NCI-H446 (cell line): ENCODE measurements at places on chromosomes 3 and 15.

DNA sequence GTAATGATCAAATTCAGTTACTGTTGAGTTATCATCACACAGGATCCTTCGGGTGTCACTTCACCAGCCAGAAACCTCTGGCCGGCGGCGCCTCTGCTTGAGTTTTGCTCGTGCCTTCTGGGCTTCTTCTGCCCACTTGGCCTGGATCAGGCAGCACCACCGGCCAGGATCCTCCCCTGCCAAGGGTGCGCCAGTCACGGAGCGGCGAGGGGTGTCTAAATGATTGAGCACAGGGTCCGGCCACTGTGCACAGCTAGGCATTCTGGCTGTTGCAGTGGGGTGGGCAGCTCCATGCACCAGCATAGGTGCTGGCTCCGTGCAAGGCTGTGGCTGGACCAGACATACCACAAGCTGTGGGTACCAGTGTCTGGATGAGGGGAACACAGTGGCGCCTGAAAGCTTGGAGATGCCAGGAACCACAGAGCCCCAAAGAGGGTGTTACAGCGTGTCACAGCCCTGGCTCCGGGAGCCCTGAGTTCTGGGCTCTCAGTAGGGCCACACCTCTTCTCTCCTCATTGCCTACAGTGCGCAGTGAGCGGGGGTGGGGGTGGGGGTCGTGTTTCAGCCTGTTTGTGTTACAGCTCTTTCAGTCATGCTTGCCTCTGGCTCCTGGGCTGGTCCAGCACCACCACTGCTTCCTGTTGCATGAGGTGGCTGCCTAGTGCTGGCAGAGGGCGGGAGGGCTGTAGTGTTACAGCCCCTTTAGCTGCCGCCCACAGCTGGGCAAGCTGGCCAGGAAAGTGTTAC lies 169.4 kb downstream of the FNDC3B start:
- no peak for DNase-seq

DNA sequence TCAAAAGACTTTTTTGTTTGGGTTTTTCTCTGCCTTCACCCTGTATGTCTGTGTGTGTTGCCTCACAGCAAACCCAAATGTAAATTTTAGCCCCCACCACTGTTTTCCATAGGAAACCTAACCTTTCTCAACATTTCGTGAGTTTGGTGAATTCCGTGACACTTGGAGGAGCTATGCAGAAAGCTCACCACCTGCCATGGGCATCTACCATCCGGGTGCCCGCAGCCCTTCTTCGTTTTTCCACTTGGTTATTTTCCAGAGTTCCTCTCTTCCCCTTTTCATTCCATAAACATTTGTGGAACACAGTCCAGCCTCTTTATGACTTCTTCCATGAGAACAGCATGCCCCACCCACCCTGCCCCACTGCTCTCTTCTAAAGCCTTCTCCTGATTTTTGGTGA lies 31.3 kb downstream of the TMEM158 start:
- no peak for DNase-seq

GRCh38 chr15:28948036-28948435 lies 62.3 kb downstream of the APBA2 start:
- no peak for DNase-seq

- no peak for DNase-seq
Observed at GRCh38 chr3:138434276-138434874, at the start of gene ESYT3. Gene ESYT3, plus strand, starts transcription at chr3:138434616. Its CDS starts 183 bp downstream, at chr3:138434799.

- peak; percentile 37 for DNase-seq
Observed at GRCh38 chr15:83207009-83207659, 489 bp downstream of the HDGFL3 start.

GRCh38 chr3:9194509-9195184 lies 54.8 kb downstream of the SRGAP3 start:
- DNase-seq = no peak

DNA sequence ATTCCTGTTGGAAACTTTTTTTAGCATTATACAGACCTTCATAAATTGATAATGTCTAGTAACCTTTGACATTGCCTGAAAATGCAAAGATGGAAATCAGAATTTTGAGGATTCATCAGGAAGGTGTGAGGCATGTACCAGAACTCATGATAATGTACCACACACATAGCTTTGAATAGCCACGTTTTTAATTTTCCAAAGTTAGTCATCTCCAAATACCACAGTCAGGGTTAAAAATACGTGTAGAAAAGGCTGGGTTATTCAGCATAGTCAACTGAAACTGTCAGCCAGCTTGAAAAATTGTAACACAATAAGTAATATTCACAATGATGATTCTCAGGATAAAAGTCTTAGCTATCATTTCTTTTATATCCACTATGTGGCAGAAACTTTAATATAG lies 102.0 kb upstream of the THRB start:
- no peak for DNase-seq

DNA sequence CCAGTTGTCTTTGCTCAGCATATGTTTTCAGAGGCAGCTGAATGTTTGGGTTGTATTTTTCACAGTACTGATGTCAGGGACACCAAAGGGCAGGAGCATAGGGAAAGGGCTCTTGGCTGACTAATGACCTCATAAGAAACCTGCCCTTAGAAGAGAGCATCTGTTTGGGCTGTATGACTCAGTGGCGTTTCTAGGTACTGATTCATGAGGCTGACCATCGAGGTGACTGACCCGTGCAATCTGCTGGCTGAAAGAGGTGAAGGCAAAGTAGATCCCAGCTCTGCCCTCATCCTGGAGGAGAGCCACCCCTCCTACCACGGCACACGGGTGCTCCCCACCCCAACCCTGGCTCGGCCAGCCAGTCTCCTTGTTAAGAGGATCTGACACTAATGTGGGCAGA lies 8.3 kb downstream of the LMCD1 start:
- DNase-seq = no peak

GRCh38 chr3:62892951-62893350 lies 17.7 kb upstream of the CADPS start:
- DNase-seq = no peak

DNA sequence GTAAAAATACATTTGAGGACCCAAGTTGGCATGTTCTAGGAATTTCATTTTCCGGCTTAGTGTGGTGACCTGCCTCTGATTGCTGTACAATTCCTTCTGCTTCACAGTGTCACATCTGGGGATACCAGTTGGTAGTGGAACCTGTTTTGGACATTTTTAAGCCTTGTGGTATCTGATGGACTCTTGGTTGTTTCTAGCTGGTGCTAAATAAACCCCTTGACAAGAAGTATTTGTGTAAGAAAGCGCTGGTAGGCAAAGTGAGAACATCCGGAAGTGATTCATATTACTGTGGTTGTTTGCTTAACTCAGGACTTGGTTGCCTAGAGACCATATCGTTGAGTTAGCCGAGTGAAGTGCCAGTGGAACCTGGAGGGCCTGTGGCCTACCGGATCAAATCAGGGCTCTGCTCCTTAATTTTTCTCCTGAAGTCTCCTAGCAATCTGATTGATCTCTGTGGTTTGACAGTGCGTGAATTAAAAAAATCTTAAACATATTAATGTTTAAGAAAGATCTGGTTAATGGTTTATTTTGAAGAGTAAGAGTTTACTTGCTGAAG lies 12.8 kb downstream of the IQGAP1 start:
- peak; percentile 17 for DNase-seq

- DNase-seq = peak; percentile 2
Observed at GRCh38 chr3:181326637-181327223, 337.2 kb upstream of the DNAJC19 start.

DNA sequence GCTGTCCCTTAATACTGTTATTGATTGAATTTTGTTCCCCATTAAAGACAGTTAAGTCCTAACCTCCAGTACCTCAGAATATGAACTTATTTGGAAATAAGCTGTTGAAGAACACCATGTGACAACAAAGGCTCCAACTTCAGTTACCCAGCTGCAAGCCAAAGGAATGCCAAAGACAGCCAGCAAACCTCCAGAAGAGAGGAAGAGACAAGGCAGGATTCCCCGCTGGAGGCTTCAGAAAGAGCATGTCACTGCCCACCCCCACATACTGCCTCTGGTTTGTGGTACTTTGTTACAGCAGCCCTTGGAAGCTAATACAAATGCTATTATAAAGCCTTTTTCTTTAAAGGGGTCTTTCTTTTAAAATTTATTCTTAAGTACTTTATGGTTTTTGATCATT lies 18.4 kb upstream of the NEK10 start:
- no peak for DNase-seq

GRCh38 chr3:116037954-116038911 lies 407.1 kb downstream of the LSAMP start:
- no peak for DNase-seq

DNA sequence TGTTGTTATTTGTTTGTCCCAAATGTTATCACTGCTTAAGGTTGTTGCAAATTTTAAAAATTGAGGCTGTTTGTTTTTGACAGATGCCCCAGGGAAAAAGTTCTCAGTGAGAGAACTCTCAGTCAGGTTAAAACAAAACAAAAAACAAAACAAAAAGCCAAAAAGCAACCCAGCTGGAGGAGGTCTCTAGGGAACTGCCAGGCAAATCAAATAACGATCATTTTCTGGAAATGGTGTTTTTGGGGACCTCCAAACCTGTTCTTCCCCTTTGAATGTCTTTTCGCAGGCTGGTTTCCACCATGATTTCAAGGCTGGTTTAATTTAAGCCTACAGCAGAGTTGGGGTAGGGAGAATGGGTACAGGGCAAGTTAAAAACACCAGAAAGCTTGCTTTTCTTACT lies 27.2 kb downstream of the SPINK8 start:
- DNase-seq = no peak

DNA sequence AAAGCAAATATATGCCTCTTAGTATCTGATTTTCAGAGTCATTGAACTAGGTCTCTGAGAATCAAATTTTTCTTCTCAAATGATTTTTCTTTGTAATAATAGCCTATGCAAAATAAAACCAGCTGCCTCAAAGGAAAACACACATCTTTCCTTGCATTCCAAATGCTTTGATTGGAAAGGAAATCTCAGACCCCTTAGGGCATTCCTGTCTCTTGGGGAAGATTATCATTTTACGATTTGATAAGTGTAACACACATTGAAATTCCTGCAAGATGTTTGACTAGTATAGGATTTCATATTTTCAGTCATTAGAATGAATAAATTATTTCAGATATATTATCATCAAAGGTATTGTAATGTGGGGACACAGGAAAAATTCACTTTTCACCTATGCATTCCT lies 244.8 kb downstream of the EPHA6 start:
- no peak for DNase-seq

DNA sequence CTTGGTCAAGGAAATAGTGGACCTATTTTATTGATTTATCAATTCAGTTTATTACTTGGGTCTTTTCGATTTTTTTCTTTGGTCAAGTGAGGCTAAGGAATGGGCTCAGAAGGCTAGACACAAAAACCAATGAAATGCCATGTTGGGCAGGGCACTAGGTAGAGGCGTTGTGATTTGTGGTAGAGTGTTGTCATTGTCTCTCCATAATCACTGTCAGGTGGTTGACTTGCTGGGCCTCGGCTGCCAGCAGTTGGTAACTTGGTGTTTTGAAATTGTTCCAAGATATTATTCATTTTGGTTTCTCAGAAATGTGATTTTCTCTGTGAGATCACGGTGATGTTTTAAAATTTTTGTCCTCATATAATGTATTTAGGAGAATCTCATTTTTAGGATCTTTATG lies 173.6 kb downstream of the KLHL25 start:
- DNase-seq = no peak

- no peak for DNase-seq
Observed at GRCh38 chr3:18007980-18008379, 265.5 kb upstream of the TBC1D5 start.

DNA sequence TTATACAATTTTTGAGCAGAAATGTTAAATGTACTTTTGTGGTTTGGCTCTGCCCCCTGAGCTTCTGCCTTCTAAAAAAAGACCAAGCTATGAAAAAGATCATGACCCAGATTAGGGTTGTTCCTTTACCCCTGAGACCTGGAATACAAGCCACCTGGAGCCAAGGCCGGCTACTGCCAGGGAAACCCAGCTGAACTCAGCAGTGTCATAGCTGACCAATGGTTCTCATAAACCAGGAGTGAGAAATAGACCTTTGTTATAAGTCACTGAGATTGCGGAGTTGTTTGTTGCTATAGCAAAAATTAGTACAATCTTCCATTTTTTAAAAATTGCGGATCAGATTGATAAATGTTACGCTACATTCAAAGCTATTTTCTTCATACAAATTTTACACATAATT lies 1261.7 kb downstream of the ROBO1 start:
- no peak for DNase-seq

DNA sequence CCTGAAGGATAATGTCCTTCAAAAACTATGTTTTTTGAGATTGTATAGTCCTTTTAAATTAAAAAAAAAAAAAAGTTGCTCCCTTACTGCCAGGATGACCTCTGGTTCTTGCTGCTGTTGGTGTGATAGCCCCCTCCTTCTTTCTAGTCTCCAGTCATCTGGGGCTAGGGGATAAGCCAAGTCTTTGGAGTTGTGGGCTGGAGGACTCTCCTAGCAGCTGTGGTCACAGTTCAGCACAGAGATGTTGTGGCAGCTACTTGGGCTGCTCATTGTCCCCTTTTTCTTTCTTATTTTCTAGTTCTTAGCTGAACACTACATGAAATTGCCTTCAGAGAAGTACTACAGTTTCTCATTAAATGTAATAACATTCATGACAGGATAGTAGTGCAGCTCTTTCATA lies 39.2 kb upstream of the APH1B start:
- DNase-seq = no peak

- peak; percentile 11 for DNase-seq
Observed at GRCh38 chr3:137946356-137946973, 63.5 kb upstream of the CLDN18 start.

- no peak for DNase-seq
Observed at GRCh38 chr3:52195823-52196331, 2.1 kb upstream of the ALAS1 start.

DNA sequence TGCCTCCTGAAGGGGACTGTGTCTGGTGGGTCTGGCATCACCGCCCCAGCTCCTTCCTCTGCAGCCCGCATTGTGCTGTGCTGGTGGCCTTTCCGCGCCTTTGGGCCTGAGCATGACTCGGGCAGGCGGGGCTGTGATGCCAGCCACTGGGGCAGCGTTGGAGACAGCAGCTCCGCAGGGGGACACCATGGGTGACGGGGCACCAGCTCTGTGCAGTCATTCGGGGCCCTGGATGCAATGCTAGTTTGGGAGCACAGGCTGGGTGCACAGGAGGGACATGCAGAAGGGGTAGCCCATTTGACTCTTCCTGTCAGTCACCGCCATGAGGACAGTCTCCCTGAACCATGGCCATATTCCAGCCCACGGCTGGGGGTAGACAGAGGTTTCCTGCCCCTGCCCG lies 83.8 kb upstream of the SNRPA1 start:
- DNase-seq = no peak

DNA sequence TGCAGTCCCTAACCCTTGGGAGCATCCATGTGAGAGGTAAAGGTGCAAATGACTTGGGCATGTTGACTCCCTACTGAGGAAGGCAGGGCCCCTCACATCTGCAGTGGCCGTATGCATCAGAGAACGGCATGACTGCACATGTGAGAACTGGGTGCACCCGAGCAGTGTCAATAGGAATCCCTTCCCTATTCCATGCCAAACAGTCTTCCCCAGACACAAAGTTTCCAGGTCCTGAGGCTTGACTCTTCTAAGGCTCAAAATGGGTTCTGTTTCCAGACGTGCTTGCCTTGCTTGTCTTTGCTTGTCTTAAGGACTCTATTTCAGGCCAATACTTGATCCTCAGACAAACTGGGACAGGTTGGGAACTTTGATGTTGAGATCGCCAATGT lies 20.5 kb upstream of the ANPEP start:
- no peak for DNase-seq
